Activated CD8-positive, alpha-beta T cell treated with anti-CD3 and anti-CD28 coated beads for 36 hours (primary cell): ENCODE measurements at places on chromosomes 5 and 9. TPM values are rescaled to one million over a fixed set of nuclear protein-coding genes. Genes with fewer than 3 reads are reported as not detected.

DNA sequence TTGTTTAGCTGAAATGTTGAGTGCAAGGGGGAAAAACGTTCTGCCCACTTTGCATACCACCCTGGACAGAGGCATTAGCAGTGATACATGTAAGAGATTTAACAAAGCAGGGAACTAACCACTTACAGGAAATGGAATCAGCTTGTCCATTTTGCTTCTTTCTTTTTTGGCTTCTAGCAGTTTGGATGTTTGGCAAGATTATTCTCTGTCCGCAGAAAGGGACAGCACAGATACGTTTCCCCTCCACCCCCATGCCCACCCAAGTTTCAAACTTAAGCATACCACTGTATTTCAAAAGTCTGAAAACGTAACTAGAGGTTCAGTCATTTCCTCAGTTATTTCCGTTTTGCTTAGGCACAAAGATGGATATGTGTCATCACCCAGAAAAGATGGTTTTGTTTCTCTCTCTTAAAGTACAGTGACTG lies 118.4 kb downstream of the GDNF start:
- DNase-seq = peak; percentile 64

DNA sequence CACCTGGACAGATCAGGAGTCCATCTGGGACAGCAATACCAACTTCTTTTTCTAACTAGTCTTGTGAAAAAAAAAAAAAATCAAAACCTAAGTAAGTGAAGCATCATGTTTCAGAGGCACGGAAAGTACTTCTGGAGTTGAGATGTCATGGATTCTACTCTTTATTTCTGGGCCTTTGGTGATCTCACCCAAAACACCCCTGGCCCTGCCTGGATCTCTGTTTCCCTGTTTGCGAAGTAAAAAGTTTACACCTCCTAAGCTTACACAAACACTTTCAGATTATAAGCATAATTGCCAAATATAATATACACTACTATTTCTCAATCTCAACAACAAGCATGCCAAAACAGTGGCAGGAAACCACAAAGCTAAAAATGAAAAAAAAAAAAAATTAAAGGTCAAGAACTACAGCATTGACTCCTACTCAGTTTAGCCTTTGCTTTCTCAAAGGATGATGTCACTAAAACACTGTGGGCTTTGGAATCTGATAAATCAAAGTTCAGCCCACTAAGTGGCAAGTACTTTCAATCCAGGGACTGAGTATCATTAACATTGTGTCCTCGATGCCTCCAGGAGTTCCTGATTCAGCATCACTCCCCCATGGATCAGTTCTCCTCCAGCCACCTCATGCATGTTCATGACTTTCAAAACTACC lies 291.9 kb downstream of the NFIB start:
- no peak for DNase-seq

DNA sequence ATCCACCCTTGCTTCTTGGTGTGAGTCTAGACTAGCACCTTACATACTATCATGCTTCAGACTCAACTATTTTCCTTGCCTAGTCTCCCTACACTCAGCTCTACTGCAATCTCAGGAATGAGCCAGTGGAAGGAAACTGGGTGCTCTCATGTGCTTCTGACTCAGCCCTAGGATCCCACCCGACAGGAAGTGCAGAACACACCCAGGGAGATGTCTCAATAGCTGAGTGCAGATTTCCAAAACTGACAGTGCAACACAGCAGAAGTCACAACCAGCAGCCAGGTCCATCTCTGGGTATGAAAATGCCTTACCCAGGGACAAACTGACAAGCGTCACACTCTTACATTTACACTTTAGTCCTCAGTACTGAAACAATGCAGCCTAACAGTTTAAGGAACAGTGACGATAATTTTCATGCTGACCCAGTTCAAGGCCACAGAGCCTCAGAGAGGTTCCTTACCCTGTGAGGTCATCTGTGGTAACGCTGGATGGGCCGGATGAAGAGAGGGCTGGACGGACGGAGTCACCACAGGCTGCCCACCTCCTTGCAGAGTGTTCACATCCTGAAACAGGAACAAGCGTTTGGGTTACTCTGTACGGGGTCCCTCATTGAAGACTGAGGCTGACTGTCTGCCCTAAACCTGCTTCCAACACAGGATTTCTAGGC lies 33.0 kb downstream of the FKBP15 start:
- DNase-seq = no peak

- no peak for DNase-seq
Measured at GRCh38 chr5:9335754-9336495, 209.9 kb downstream of the SEMA5A start.

DNA sequence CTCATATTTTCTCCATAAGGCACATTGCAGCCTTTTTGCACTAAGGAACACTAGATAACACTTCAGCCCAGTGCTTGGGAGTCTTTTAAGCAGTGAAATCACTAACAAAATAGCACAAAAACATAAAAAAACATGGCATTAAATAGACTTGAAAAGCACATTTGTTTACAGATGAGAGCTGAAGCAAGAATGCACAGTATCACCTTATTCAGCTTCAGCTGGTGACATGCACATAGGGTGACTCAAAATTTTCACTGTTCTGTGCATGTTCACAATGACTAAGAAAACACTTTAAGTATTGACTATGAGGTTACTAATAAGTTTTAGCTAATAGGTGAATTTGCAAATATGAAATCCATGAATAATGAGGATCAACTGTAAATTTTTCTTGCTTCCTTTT lies 293.9 kb upstream of the TARS1 start:
- no peak for DNase-seq

GRCh38 chr9:27595733-27596132 lies 22.5 kb upstream of the C9orf72 start:
- no peak for DNase-seq

DNA sequence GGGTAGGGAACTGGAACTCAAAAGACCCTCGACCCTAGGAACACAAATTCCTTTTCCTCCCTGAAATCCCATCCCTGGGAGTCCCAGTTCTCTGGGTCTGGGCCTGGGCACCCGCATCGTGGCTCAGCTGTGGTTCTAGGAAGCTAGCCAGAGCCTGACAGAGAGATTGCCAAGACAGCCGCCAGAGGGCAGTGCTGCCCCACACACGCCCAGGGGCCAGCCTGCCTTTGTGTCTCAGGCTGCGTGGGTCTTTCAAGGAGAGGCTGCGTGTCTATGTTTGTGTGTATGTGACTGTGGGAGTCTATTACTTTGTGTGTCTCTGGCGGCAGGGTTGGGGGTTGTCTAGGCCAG lies 32.0 kb upstream of the TTLL11 start:
- DNase-seq = peak; percentile 84

- DNase-seq = no peak
Measured at GRCh38 chr9:109901201-109901600, 121.2 kb downstream of the PALM2AKAP2 start.

DNA sequence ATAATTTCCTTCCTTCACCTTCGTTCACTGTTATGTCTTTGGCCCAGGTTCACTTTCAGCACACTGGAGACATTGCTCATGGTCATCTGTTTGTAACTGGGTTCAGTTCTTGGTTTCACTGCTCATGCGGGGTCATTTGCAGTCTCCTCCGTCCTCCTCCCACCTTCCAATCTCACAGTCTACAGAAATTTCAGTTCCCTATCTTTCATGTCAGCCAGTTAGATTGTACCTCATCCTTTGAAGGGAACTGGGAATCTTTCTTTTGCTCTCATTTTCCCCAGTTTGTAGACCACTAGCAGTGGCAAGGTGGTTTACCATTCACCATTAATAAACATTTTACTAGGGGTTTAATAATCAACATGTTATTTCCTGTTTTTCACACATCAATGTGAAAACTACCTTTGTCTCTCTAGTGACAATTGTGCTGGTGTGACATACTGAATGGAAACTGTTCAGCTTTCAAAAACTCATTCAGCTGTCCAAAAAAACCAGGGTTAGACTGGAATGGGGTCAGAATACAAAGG lies 100.9 kb upstream of the IL6ST start:
- no peak for DNase-seq

DNA sequence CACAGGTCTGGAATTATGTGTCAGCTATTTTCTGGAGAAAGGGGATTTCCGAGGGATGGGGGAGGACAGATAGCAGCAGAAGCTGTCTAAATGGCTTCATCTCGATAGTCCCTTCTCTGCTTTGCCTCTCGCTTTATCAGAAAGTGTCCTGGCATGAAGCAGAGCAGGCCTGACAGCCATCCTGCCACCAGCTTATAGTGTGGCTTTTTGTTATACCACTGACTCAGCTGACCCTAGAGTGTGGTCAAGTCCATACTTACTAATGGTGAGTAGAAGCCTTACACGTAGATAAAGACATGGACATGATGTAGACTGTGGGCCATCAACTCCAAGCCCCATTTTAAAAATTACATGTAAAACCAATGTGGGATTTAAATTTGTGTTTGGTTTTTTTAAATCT lies 50.0 kb downstream of the RCL1 start:
- DNase-seq = no peak

DNA sequence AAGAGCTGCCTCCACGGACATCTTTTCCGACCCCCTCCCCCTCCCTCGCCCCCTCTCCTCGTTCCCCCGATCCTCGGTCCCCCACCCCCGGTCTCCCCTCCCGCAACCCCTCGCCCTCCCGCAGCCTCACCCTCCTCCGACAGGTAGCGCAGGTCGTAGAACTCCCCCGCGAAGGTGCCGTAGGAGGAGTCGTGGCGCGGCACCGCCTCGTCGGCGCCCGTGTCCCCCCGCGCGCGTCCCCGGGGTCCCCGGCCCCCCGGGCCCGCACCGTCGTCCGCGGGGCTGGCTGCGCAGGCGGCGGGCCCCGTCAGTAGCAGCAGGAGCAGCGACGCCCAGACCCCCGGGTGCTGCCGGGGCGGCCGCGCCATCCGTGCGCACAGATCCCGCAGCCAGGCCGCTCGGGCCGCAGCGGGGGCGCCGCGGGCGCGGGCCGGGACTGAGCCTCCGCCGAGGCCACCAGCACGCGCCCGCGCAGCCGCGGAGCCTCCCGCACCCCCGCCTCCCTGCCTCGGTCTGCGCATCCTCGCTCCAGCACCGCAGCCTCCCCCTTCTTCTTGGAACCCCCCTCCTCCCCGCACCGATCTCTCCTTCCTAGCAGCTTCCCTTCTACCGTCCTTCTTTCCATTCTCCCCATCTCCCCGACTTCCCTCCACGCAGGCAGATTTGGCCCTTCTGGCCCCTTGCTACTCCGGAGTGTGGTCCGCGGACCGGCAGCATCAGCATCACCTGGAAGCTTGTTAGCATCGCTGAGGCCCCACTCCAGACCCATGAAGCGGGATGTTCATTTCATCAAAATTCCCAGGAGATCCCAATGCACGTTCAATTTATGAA lies at the start of gene FRRS1L:
TSS of gene FRRS1L (minus strand) at position 479 of the 831 bp plus-strand sequence. CDS start at position 368, 111 bp downstream.
- DNase-seq = no peak

DNA sequence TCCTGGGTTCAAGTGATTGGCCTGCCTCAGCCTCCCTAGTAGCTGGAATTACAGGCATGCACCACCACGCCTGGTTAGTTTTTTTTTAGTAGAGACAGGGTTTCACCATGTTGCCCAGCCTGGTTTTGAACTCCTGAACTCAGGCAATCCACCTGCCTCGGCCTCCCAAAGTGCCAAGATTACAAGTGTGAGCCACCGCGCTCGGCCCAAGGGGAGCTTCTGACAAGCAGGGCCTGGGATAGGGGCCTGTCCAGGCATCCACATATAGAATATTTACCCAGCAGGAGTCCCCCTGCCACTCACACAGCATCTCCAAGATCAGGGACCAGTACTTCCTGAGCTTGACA lies 10.1 kb downstream of the IRF1 start:
- peak; percentile 23 for DNase-seq

GRCh38 chr5:157273131-157273556 lies 7.2 kb downstream of the CYFIP2 start:
- peak; percentile 74 for DNase-seq

GRCh38 chr5:56669534-56670483 lies 145.5 kb upstream of the MAP3K1 start:
- peak; percentile 63 for DNase-seq

GRCh38 chr5:76867827-76868693 lies 18.2 kb downstream of the S100Z start:
- DNase-seq = peak; percentile 82

- DNase-seq = no peak
Measured at GRCh38 chr5:378976-379742, 57.6 kb downstream of the AHRR start.

Gene TMEM215
- total RNA-seq = not detected

Gene FOXD4L6
- 0.16 TPM for total RNA-seq

Gene DMRTA1
- total RNA-seq = not detected

Gene TAF7
- 58.1 TPM for total RNA-seq

Gene NUTM2G
- total RNA-seq = not detected

Gene SMU1
- 23.9 TPM for total RNA-seq

Gene PCDHB4
- total RNA-seq = not detected

Gene STING1
- 46.3 TPM for total RNA-seq

Gene SLC6A19
- not detected for total RNA-seq

Gene DELE1
- total RNA-seq = 57.4 TPM

Gene ADCY2
- total RNA-seq = not detected
